ENCODE measurements at places on chromosomes 12 and 14.

DNA sequence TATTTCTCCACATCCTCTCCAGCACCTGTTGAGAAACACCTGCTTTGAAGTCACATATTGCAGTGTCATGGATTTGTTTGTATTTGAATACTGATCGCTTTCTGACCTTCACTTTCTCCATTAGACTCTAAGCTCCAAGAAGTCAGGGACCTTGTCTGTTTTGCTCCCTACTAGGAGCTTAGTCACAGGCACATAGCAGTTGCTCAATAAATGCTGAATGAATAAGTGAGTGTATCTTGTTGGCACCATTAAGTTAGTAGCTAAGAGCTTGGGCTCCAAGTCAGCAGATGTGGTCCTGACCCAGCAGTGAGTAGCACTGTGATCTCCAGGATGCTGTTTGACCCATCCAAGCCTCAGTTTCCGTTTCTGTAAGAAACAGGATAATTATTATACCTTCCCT, 10.1 kb downstream of the MVK start:
- no peak for DNase-seq

DNA sequence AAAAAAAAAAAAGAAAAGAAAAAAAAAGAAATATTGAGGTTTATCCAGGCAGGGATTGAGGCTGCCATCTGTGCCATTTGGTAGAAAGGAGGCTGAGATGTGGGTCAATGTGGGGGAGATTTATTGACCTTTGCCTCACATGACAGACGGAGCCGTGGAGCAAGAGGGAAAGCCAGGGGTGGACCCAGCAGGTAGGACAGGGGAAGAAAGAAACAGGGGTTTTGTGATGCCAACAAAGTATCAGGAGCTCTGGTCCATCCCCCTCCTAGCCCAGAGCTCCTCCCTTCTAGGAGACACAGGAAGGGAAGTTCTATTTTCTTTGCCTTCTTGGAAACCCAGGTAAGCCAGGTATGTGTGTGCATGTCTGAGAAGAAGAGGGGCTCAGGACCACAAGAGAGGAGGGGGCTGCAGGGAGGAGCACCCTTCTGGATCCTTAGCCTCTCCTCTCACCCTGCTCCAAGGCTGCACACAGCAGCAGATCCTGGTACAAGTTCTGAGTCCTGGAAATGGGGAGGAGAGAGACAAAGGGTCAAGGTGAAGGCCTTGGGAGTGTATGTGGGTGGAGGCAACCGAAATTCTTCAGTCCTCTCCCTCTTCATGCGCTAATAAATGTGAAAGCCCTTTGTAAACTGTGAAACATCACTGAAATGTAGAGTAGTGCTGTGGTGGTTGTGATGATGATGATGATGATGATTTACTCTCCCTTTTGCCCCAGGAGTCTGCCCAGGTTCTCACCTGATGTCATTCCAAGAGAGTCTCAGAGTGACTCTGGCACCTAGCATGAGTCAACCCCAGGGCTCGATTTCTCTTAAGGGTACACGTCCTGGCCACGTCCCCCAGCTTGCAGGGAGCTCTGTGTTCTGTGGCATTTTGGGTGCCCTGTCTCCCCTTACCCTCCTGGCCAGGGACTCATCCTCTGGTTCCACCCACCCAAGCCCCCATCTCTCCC, 26.3 kb downstream of the ZFP36L1 start:
- no peak for DNase-seq

- no peak for DNase-seq
These were observed 976 bp downstream of the PEX5 start for GRCh38 chr12:7190268-7191055.

- DNase-seq, result no peak
These were observed 26.5 kb upstream of the POC1B start for GRCh38 chr12:89552376-89552775.

GRCh38 chr12:89707703-89708564, 704 bp downstream of the ATP2B1 start:
- peak; percentile 16 for DNase-seq

GRCh38 chr14:61561657-61562276, 133.5 kb upstream of the HIF1A start:
- DNase-seq, result no peak

GRCh38 chr12:124469193-124469888, 98.1 kb downstream of the NCOR2 start:
- no peak for DNase-seq

DNA sequence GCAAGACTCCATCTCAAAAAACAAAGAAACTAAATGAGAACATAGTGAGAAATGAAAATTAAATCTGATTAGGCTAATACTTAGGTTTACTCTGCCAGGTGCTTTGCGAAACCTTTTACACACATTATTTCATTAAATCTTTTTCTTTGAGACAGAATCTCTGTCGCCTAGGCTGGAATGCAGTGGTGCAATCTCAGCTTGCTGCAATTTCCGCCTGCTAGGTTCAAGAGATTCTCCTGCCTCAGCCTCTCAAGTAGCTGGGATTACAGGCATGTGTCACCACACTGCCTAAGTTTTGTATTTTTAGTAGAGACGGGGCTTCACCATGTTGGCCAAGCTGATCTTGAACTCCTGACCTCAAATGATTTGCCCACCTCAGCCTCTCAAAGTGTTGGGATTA, 21.9 kb upstream of the EEA1 start:
- no peak for DNase-seq

DNA sequence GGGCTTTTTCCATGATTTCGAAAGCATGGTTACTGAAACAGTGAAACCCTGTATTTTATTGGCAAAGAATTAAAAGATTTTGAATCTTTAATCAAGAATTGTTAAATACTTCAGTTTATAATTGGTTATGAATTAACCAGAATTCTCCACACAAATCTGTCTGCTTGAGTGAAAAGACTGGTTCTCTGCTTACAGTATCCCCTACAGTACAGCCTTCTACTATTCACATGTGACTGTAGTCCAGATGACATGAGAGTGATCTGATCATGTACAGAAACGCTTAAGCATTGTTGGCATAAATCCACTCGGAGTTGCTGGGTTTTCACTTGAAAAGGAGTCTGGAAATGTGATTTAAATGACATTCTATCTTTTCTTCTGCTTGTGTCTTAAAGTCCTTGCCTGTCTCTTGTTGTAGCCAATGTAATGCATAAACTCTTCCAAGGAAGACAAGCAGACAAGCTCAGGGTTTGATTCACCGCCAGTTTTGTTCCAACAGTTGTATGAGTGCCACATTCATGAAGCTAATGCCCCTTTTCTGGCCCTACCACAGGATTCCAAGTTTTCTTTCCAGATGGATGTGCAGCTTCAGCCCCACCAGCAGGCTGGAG, 222.0 kb upstream of the LRIG3 start:
- DNase-seq, result no peak

DNA sequence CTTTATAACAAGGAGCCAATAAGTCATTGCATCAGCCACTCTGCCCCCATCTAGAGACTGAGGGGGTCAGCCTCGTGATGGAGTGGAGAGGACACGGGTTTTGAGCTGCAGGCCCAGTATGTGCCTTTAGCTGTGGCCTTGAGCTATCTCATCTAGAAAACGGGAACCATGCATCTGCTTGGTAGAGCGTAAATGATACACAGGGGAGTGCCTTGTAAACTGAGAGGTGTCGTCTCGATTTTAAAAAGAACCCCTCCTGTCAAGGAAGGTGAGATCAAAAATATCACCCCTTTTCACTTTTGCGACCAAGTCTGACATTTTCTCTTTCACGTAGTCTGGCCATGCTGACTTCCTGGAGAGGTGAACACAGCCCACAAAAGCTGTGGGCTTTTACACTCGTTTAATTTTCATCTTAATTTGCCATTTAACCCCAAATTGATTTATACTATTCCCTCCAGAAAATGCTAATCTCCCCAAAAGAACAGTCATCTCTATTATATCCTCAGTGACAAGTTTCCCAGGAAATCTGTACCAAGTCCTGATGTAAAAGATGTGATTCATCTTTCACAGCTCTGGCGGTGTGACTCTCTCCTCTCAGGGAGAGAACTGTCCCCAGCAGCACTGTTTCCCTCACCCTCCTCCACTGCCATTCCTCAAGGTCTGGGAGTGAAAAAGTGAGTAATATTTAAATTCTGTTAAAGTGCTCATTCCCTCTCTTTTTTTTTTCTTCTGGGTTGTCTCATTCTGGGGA, 30.6 kb downstream of the VCPKMT start:
- DNase-seq, result no peak

GRCh38 chr12:113962733-113963132, 3.4 kb downstream of the RBM19 start:
- no peak for DNase-seq

GRCh38 chr12:120994589-120995337, 16.4 kb downstream of the HNF1A start:
- DNase-seq, result no peak

DNA sequence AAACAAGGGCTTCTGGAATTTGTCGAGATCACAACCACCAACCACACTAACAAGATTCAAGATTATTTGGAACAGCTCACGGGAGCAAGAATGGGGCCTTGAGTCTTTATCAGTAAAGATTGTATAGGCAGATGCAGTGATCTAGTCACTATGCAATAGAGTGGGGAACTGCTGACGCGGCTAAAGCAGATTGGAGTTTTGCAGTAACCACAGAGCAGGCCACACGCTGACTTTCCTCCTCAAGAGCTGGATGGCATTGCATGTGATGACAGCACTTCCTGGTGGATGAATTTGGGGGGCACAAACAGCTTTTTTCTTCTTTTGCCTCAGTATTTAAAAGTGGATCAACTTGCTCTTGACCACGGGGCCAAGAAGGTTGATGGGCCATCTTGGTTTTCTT, 46.0 kb downstream of the KCNK13 start:
- DNase-seq, result no peak

GRCh38 chr14:75811872-75812499, 150.9 kb downstream of the TTLL5 start:
- DNase-seq, result no peak

GRCh38 chr12:109777544-109777943, 55.7 kb downstream of the TRPV4 start:
- DNase-seq, result no peak

GRCh38 chr12:85072826-85073225, 36.7 kb downstream of the LRRIQ1 start:
- DNase-seq, result no peak

GRCh38 chr12:95446506-95446900, 27.4 kb upstream of the METAP2 start:
- DNase-seq, result no peak

GRCh38 chr14:50070840-50071548, 45.4 kb downstream of the VCPKMT start:
- DNase-seq, result no peak

- DNase-seq, result no peak
These were observed 8.4 kb downstream of the CLBA1 start for GRCh38 chr14:104993808-104994591.

GRCh38 chr12:63124778-63125177, 26.2 kb downstream of the AVPR1A start:
- no peak for DNase-seq

GRCh38 chr12:107759410-107759809, 1.5 kb downstream of the PRDM4 start:
- no peak for DNase-seq

GRCh38 chr12:51108136-51108535, 24.7 kb upstream of the CSRNP2 start:
- DNase-seq, result no peak

GRCh38 chr12:26723379-26724308, 109.3 kb downstream of the ITPR2 start:
- no peak for DNase-seq

DNA sequence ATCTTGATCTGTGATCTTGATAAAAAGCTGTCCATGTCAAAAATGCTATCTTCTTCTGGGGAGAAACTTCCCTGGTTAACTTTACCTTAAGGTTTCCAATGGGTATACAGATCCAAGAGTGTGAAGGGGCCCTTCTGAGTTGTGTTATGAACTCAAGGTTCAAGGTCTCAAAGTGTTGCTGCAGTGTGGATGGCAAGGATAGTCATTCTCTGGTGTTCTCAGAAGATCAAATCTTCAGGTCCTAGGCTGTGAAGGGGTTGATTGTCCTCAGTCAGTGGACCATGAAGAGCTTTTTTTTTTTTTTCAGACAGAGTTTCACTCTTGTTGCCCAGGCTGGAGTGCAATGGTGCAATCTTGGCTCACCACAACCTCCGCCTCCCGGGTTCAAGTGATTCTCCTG, 114.4 kb downstream of the SPTSSA start:
- no peak for DNase-seq

- no peak for DNase-seq
These were observed 112.0 kb upstream of the TMCC3 start for GRCh38 chr12:94762259-94762942.

- DNase-seq, result no peak
These were observed 121.3 kb downstream of the RPS29 start for GRCh38 chr14:49464885-49465284.

DNA sequence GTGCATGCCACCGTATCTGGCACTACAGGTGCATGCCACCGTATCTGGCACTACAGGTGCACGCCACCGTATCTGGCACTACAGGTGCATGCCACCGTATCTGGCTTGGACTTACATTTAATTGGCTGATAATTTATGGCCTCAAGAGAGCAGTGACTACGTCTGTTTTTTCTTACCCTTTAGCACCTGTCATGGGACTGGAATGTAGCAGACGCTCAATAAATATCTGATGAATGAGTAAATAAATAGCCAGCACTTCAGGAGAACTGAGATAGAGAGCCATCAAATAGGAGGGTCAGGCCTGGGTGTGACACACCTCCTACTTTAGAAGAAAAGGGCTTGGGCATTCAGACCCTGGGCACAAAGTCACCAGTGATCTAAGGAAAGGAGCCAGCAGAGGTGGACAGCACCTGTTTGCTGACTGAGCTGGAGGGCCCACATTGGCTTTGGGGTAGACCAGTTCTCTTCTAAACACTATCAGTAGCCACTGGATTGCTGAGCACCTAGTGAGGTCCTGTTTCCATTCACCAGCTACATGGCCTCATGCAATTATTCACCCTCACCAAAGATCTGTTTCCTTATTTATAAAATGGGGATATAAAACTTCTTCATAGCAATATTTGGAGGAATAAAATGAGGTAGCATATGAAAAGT, 50.1 kb downstream of the RFX4 start:
- DNase-seq, result no peak

- DNase-seq, result no peak
These were observed 37.6 kb upstream of the PRICKLE1 start for GRCh38 chr12:42627151-42627550.

- no peak for DNase-seq
These were observed 8.9 kb downstream of the KRT4 start for GRCh38 chr12:52805000-52805399.

- DNase-seq, result no peak
These were observed 29.0 kb downstream of the FAM234B start for GRCh38 chr12:13073173-13073572.

- no peak for DNase-seq
These were observed 130.9 kb upstream of the USP15 start for GRCh38 chr12:62129291-62129690.
